ENCODE measurements at places on chromosomes 7 and 10. TPM values are rescaled to one million over a fixed set of nuclear protein-coding genes. Genes with fewer than 3 reads are reported as not detected.

The AP3M1 gene
- 39.5 TPM for total RNA-seq

The NODAL gene
- total RNA-seq: not detected

The PITX3 gene
- total RNA-seq: 0.13 TPM

The COL1A2 gene
- total RNA-seq: 2,181 TPM

The SLC18A3 gene
- not detected for total RNA-seq

The KLF14 gene
- total RNA-seq: not detected

The HECW1 gene
- under 0.01 TPM for total RNA-seq

The LRIT1 gene
- total RNA-seq: not detected

The ZDHHC16 gene
- 38.7 TPM for total RNA-seq

The C7orf57 gene
- not detected for total RNA-seq

The CYP2E1 gene
- total RNA-seq: 0.40 TPM

The SNCG gene
- total RNA-seq: 98.7 TPM
